Renal cortex interstitium (tissue), 15 donors: ENCODE measurements at places on chromosomes 16 and 17. TPM values are rescaled to one million over a fixed set of nuclear protein-coding genes. Genes with fewer than 3 reads are reported as not detected.

- DNase-seq = no peak
Observed at GRCh38 chr17:81526662-81527571, 1.3 kb upstream of the FSCN2 start.

- DNase-seq = no peak
Observed at GRCh38 chr16:23351360-23351759, 49.3 kb downstream of the SCNN1B start.

DNA sequence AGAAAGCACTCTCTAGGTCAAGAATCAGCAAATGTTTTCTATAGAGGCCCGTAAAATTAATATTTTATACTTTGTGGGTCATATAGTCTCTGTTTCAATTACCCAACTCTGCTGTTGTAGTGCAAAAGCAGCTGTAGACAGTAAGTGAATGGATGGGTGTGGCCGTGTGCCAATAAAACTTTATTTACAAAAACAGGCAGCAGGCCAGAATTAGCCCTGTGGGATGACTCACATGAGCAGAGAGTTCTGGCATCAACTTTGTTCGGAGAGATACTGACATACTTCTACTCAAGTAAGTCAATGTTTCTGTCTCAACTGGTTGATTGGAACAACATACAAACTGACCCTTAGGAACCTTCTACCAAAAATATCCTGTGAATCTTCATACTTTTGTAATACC is 616.2 kb downstream of the MAF start:
- DNase-seq = no peak

GRCh38 chr16:63422715-63423114 is 1386.5 kb upstream of the CDH8 start:
- DNase-seq = no peak

DNA sequence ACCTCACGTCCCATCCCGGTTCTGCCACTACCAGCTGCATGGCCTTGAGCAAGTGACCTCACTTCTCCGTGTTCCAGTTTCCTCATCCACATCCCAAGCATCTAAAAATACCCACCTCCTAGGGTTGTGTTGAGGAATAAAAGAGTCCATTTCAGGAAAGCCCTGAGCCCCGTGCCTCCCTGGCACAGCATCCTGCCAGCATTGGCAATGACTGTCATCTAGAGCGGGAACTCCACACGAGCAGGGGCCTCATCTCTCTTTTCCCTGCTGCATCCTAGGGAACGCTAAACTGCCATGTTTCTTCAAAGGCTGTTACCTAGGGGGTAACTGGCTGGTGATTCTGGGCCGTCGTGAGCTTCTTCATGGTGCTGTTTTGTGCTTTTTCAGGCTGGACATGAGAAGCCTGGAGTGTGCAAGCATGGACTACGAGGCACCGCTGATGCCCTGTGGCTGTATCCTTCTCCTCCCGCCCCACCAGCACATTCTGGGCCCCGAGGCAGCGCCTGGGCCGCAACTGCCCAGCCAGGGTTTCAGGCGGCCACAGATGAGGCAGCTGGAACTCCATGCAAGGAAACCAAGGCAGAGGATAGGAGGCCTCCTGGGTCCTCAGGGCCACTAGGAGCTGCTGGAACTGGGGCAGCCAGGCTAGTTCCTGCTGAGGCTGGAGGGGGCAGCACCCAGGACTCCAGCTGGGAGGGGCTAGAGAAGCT is 221.4 kb downstream of the KATNIP start:
- DNase-seq = no peak

GRCh38 chr16:70428178-70428998 is 10.5 kb downstream of the ST3GAL2 start:
- DNase-seq = peak; percentile 73

DNA sequence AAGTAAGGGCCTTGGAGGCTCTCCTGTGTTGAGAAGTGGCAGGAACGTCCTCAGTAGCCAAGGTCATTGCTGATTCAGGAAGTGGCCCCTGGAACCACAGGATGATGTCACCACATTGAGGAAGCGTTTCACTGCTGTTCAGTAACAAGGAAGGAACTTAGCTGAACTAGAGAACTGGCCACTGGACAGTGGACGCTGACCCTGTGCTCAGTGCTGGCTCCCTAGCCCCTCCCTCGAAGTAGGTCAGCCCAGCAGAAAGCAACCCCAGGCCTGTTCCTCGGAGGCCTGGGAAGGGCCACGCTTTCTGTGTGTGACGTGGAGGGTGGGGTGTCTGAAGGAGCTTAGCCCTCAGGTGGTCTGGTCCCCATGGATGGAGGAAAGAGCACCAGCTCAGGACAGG is 58.3 kb downstream of the B9D1 start:
- no peak for DNase-seq

RGS9 gene
- 17.1 TPM for polyA plus RNA-seq

DNA sequence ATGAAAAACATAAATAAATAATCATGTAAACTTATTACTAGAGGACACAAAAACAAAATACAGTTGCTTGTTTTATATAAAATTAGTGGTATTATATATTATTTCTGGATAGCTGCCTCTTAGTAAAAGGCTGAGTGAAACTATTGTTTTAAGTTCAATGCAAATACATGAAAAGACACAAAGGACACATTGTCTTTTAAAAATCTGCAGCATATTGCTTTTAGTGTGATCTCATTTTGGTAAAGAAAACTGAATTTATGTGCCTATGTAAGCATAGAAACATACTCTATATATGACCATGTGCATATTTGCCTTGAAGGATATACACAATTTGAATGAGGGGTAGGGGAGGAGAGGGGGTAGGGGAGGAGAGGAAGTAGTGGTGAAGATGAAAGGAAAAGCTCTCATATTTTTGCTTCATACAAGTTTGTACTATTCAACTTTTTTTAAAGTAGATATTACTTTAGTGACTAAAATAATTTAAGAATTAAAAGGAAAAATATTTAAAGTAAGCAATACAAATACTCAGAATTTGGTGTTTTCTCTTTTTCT is 5.8 kb downstream of the ABCA10 start:
- DNase-seq = no peak

TMEM106A gene
- polyA plus RNA-seq = 15.2 TPM

DNA sequence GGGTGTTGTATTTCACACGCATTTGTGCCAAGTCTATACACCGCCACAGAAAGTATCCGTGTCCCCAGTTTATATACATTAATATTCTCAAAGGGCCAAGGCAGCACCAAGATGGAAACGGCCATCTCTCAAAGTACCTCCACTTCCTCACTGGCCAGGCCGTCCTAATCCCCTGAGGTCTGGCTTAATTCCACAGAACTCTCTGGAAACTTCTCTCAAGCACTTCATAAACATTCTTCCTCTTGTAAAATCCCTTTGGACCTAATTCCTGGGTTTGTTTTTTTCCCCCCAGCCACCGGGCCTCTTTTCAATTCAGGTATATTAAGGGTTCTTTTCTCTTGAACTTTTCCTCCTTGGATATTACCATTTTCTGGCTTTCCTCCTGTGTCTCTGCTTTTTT is 5.1 kb upstream of the ERN1 start:
- DNase-seq = no peak

GRCh38 chr16:47046726-47047523 is 73.5 kb upstream of the DNAJA2 start:
- no peak for DNase-seq

CHST4 gene
- polyA plus RNA-seq = 0.29 TPM
